Cardiac ventricle fibroblast (primary cell): ENCODE measurements at places on chromosomes 4 and X. TPM values are rescaled to one million over a fixed set of nuclear protein-coding genes. Genes with fewer than 3 reads are reported as not detected.

CABS1 gene
- not detected in 2 replicates for total RNA-seq

TDO2 gene
- 1.0 and 4.3 TPM in 2 replicates for total RNA-seq

WAS gene
- 1.1 and 1.6 TPM in 2 replicates for total RNA-seq

TIGD2 gene
- 2.9 and 3.4 TPM in 2 replicates for total RNA-seq

PIGA gene
- 3.6 and 5.8 TPM in 2 replicates for total RNA-seq

CAPN6 gene
- total RNA-seq: 0.05 TPM in 1 of 2 replicates, not detected in the other

OTC gene
- total RNA-seq: not detected in 2 replicates

TRAM1L1 gene
- total RNA-seq: 0.12 and 1.3 TPM in 2 replicates

FAM9C gene
- total RNA-seq: not detected in 2 replicates

GABRE gene
- 11.2 TPM in 2 replicates for total RNA-seq

BEX5 gene
- total RNA-seq: not detected in 2 replicates

NAAA gene
- 14.9 and 26.0 TPM in 2 replicates for total RNA-seq

GPRIN3 gene
- total RNA-seq: 1.0 and 1.1 TPM in 2 replicates

PTPN13 gene
- total RNA-seq: 11.2 and 14.3 TPM in 2 replicates

TSPAN7 gene
- total RNA-seq: 0.49 TPM in 1 of 2 replicates, not detected in the other

IL2 gene
- total RNA-seq: not detected in 2 replicates

LGI2 gene
- total RNA-seq: 0.25 and 0.44 TPM in 2 replicates

MAGEA11 gene
- total RNA-seq: not detected in 2 replicates

CYP2U1 gene
- total RNA-seq: 8.2 and 9.6 TPM in 2 replicates

CCKAR gene
- not detected in 2 replicates for total RNA-seq

HS3ST1 gene
- total RNA-seq: 0.25 and 0.49 TPM in 2 replicates

SLITRK4 gene
- total RNA-seq: 2.2 and 3.4 TPM in 2 replicates

UCP1 gene
- total RNA-seq: not detected in 2 replicates

FHDC1 gene
- 0.06 and 0.15 TPM in 2 replicates for total RNA-seq

RBM46 gene
- total RNA-seq: 0.20 TPM in 1 of 2 replicates, not detected in the other

SAGE1 gene
- not detected in 2 replicates for total RNA-seq

ITGB1BP2 gene
- total RNA-seq: 0.24 TPM in 1 of 2 replicates, not detected in the other

PCSK1N gene
- total RNA-seq: 1.0 and 1.4 TPM in 2 replicates

ODAPH gene
- total RNA-seq: 0.15 TPM in 1 of 2 replicates, not detected in the other
